ENCODE measurements at places on chromosomes 4 and X.

GRCh38 chr4:70138751-70139150, 15.3 kb upstream of the PRR27 start:
- no peak for DNase-seq

- DNase-seq: no peak
Measured at GRCh38 chrX:101357166-101357795, 8.7 kb upstream of the TIMM8A start.

GRCh38 chrX:30597216-30598012, 19.8 kb upstream of the TASL start:
- no peak for DNase-seq

GRCh38 chr4:116357758-116358157, 727.6 kb downstream of the TRAM1L1 start:
- no peak for DNase-seq

DNA sequence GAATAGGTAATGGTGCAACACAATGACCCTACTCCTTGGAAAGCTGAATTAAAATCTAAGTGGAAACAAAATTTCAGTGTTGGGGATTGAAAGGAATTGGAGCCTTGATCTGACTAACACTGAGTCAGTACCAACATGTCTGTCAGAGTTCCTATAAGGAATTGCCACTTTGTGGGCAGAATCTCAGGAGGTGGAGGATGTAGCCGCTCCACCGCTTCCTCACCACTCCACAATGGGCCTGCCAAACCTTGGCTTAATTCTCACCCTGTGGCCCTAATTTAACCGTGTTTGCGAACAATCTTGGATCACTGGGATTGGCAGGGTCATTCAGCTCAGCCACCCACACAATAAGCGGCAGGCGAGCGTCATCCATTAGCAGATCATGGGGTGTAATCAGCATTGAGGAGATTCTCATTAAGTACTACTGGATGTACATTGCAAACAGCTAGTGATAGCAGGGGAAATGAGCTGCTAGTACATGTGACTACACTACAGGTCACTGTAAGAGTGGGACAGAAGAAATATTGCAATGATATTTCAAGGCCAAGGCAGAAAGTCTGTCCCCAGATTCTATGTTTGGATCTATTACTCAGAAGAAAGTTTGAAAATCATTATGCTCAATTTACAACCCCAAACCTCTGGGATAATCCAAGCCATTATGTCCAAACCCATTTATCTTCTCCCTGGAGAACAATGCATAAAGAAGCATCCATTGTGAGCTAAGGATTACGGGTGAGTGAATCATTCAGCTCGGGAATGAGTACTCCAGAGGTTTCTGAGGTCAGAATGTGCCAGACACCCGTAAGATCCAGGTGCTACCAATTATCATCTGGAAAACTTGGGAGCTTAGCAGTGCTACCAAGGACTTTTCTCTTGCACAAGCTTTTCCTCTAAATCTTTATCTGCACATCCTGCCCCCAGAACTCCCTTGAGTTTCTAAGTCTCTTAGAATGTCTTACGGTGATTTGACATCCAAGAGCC, 5.8 kb downstream of the SRPX start:
- DNase-seq: no peak

DNA sequence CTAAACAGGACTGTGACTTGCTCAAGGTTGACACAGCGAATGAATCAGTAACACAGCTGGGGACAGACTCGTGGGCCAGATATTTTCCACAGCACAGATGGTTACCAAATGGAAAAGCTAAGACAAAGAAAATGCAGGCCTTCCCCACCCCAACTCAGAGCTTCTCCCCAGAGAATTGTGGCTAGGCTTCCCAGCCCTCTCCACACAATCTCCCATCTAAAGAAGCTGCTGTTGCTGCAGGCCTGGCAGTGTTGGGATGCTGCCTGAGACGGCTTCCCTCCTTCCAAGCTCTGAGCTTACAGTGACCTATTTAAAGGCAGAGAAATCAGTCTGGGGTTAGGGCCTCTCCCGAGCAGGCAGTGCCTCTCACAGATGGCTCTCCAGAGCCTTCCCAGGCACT, 46.5 kb upstream of the PGRMC1 start:
- no peak for DNase-seq

DNA sequence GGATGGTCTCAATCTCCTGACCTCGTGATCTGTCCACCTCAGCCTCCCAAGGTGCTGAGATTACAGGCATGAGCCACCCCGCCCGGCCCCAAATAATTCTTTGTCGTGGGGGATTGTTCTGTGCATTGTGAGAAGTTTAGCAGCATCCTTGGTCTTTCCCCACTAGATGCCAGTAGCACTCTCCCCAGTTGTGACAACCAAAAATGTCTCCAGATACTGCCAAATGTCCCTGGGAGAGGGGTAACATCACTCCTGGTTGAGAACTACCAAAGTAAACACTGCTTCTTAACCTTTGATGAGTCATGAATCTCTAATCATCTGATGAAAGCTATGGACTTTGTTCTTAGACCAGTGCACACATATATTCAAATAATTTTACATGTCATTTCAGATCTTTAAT, 90.7 kb upstream of the BRS3 start:
- no peak for DNase-seq

- no peak for DNase-seq
Measured at GRCh38 chr4:149493492-149493891, 322.2 kb downstream of the IQCM start.

DNA sequence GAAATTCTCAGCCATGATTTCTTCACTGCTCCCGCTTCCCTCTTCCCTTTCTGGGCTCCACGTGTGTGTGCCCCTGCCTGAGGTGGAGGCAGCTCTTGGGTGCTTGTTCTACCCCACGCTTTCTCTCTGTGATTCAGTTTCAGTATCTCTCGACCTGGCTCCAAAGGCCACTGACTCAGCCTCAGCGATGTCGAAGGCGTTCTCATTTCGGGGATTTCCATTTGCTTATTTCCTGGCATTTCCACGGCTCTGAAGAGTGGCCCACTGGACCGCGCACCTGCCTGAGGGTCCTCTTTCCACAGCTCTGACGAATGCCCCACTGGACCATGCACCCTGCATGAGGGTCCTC, 52.4 kb downstream of the GAK start:
- no peak for DNase-seq

GRCh38 chr4:1627417-1628313, 56.4 kb downstream of the FAM53A start:
- DNase-seq: no peak

- DNase-seq: no peak
Measured at GRCh38 chr4:45345558-45345957, 619.2 kb upstream of the GNPDA2 start.

DNA sequence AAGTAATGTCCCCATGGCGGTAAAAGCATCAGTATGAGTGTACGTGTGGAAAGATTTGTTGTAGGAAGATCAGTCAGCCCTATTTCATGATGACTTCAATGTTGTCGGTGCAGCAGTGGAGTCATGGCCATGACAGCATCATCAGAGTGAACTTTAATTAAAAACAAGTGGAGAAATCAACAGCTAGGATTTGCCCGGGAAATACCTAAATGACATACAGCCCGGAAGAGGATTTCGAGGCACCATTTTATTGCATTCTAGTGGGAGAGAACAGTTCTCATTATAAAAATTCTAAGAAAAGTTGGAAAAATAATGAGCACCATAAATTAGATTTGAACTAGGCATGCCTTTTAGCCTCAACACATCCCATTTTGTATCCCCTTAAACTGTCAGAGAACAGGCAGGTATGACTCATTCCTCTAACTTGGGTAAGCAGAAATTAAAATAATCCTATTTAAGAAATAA, 170.1 kb downstream of the SHROOM3 start:
- no peak for DNase-seq

- no peak for DNase-seq
Measured at GRCh38 chrX:118062817-118063615, 53.6 kb downstream of the KLHL13 start.

DNA sequence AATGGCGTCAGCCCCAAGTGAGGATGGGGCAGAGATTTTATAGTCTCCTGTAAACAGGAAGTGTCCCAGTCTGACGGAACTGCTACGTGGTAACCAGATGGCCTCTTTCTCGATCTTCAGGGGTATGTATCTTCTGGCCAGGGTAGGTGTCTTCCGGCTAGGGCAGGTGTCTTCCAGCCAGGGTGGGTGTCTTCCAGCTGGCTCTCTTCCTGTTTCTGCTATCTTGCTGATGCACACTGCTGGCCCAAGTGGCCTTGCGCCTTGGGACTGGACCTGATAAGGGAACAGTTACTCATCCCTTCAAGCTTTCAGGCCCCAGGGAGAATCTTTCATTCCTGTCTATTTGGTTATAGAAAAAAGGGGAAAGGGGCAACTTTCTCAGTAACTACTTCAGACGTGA, 178.7 kb upstream of the MAGEE2 start:
- DNase-seq: no peak

DNA sequence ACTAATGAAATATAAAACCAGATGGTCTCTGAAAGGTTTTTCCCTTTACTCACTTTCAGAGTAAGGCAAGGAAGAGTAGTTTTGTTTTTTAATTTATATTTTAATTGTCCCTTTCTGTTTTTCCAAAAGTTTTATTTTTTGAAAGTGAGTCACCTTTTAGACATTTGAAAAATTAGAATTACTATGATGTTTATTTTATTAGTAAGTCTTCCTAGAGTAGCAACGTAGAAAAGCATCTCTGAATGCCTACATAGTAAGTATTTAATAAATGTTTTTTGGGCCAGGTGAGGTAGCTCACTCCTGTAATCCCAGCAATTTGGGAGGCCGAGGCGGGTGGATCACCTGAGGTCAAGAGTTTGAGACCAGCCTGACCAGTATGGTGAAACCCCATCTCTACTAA, 51.1 kb downstream of the TET2 start:
- DNase-seq: no peak

- no peak for DNase-seq
Measured at GRCh38 chr4:177519481-177520260, 77.4 kb upstream of the AGA start.

DNA sequence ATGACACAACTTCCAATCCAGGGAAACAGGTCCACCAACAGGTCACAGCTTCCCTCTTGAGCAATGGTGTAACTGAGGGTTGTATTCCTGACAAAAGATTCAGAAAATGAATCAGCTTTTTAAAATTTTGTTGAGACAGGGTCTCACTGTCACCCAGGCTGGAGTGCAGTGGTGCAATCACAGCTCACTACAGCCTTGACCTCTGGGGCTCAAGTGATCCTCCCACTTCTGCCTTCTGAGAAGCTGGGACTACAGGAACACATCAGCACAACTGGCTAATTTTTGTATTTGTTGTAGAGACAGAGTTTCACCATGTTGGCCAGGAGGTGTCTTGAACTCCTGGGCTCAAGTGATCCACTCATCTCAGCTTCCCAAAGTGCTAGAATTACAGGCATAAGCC, 43.7 kb downstream of the SAT1 start:
- no peak for DNase-seq

DNA sequence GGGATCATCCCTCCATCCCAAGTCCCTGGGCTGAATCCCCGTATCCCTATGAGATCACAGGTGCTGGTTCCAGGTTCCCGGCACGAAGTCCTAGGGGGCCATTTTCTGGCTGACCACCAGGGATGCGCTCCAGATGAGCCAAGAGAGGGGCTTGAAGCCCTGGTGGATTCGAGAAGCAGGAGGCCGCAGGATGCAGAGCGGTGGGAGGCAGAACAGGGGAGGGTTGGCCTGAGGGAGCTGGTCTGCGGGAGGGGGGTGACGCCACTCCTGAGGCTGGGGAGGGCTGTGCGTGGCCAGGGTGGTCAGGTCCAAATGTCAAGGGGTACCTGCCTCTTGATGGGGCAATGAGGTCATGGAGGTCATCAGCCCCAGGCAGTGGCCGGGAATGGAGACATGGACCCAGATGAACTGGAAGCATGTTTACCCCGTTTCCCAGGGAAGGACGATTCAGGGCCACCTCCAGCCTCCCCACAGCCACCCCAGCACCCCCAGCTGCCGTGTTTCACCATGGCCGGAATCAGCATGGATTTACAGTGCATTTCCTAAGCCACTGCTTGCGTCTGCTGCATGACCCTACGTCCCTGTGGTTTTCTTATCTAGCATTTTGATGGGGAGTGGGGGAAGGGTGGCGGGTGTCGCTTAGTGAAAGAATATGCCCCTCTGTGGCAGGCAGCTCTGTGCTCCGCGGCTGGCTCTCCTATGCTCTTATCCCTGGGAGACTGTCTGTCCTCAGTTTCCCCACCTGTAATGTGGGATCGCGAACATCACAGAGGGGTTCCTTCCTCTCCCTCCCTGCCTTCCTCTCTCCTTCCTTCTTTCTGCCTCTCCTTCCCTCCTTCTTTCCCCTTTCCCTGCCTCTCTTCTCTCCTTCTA, 17.0 kb upstream of the HTRA3 start:
- DNase-seq: no peak

All from activated T-helper 1 cell treated with anti-CD3 and anti-CD28 coated beads, Interleukin-2, amount 50 U/mL, for 16 hours (primary cell).